ENCODE measurements at places on chromosomes 1 and 21.
A peak's percentile ranks its signal among the peaks of the same experiment; 100 is the strongest.

DNA sequence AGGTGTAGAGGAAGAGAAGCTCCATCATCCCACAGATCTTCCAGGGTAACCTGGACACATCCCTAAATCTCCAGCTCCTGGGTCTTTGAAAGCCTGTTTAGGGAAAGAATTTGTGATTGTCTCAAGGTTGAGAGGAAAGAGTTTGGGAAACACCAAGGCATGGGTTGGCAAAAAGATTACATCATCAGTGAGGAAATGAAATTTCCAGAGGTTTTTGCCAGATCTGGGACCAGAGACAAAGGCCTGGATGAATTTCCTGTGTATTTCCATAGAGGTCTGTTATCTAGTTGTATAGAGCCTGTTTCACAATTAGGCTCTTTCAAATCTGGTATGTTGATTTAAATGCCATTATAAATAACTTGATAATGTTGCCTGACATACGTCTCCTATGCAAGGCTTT lies 82.3 kb downstream of the GPR89B start:
- no peak for DNase-seq

DNA sequence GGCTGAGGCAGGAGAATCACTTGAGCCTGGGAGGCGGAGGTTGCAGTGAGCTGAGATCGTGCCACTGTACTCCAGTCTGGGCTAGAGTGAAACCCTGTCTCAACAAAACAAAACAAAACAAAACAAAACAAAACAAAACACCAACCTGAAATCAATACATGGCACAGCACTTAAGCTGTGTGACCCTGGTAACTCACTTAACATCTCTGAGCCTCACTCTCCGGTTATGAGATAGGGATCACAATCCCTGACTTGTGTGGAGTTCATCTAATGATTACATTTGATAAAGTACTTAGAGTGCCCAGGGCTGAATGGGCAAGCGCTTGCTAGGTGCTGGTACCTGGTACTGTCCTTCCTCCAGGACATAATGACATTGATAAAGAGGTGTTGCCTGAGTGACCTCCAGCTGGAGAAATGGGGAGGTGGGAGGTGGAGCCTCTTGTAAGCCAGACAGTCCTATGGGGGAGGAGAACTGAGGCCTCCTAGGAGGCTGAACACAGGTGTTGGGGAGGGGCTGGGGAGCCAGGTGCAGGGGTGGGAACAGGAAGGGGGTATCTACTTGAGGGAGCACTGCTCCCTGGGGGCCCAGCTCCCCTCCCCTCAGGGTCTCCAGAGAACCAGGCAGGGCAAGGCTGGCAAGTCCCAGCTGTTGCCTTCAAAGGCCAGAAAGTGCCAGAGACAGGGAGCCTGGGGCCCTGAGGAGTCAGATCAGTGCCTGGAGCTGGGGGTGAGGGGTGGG lies 17.9 kb downstream of the FOXO6 start:
- DNase-seq: no peak

DNA sequence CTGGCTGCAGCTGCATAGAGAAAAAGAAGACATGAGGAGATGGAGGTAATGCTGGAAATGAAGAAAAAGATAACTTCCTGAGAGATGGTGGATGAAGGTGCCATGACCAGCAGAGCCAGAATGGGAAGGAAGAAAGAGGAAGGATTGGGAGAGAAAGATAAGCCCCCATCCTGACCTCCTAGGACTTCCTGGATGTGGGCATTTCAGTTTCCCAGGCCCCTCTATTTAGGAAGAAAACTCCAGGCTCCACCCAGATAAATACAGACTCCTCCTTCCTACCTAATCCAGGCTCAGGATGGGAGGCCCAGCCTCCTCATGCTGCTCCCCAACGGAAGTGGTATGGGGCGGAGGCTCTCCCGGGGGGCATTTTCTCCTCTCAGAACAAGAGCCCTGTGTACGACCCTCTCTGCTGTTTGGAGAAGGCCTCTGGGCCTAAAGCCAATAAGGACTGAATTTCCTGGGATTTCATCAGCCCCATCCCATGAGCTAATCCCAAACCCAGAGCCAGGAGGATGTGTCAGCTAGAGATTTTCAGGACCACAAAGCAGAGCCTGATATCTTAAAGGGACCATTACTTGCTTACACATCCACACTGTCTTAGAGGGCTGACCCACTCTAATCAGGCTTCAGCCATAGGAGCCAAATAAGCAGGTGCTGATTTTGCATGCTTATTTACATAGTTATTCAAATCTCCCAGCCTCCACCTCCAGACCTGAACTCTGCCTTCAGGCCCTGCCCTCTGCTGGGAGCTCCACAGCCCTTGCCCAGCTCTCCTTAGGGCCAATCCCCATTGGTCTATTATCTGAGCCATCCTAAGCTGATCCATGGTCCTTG lies 5.1 kb upstream of the ARHGEF2 start:
- peak; percentile 67 for DNase-seq

DNA sequence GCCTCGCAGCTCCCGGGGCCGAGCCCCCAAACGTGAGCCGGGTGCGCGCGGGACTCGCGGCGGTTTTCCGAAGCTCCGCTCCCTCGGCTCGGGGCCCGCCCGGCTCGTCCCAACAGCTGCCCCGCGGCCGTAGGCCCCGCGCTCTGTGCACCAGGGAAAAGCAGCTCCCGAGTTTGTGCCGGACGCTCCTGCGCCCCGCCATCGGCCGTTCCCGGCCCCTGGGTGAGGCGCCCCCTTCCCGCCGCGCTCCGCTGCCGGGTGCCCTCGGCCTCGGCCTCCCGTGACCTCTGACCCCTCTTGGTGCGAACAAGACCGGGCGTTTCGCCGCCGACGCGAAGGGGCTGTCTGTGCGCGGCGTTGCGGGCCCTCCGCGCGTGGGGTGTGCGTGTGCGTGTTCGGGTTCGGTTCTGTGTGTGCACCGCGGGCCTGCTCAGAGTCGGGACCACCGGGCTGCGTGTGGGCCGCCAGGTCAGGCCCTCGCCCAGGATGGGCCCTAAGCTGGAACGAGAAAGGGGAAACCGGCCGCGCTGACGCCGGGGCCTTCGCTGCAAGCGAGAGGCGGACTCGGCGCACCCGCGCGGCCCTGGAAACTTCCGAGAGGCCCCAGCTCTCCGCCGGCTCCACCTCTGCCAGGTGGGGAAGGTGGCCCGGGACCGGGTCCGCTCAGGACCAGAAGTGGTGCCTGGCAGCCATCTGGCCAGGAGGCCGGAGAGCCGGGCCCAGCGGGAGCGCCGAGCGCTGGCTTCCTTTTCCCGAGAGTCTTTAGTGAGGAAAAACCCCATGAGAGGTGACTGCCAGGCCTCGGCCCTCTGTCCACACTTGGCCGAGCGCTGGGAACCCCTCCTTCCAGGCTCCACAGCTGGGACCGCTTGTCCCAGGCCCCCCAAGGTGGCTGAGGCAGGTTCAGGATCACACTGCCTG lies 1.9 kb downstream of the PRDM16 start:
- DNase-seq: no peak

DNA sequence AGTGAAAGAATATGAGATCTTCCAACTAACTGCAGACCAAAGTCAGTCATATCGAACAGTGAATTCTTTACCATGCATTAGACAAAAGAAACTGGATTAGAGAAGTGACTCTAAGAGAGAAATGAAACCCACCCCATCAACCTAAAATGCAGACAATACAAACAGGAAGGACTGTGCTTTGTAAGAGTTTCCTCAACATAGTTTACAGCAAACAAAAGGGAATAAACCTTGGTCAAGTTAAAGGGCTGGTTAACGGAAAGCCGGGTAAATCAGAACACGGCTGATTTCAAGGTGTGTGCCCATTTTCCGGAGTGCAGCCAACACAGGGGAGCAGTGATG lies 39.2 kb downstream of the SIPA1L2 start:
- no peak for DNase-seq

Data from mammary epithelial cell (primary cell).